ENCODE measurements at places on chromosomes 6 and 20. TPM values are rescaled to one million over a fixed set of nuclear protein-coding genes. Genes with fewer than 3 reads are reported as not detected.

Gene GLYATL3
- total RNA-seq: not detected

Gene TP53TG5
- total RNA-seq: not detected

Gene PHACTR3
- 0.54 TPM for total RNA-seq

Gene CNKSR3
- total RNA-seq: 10.7 TPM

Gene SNX21
- 10.0 TPM for total RNA-seq

Gene FAM162B
- total RNA-seq: not detected

Gene IRAK1BP1
- total RNA-seq: 0.65 TPM

Gene UST
- 4.5 TPM for total RNA-seq

Gene TREML4
- total RNA-seq: not detected

Gene TUBB2B
- 15.3 TPM for total RNA-seq

Gene TBP
- 15.1 TPM for total RNA-seq

Gene MROH8
- 1.3 TPM for total RNA-seq

Gene OOEP
- total RNA-seq: not detected

Gene NHSL1
- total RNA-seq: 3.4 TPM

Gene UBE2C
- 240 TPM for total RNA-seq
